ENCODE measurements at places on chromosomes 7 and 10. TPM values are rescaled to one million over a fixed set of nuclear protein-coding genes. Genes with fewer than 3 reads are reported as not detected.

GRM3 gene
- not detected for total RNA-seq

GIMAP1 gene
- under 0.01 TPM for total RNA-seq

MBL2 gene
- total RNA-seq: not detected

CPED1 gene
- 21.2 TPM for total RNA-seq

SCIN gene
- total RNA-seq: 0.26 TPM

PHYHIPL gene
- total RNA-seq: not detected

TMEM229A gene
- under 0.01 TPM for total RNA-seq

LRRD1 gene
- total RNA-seq: 0.56 TPM

TMEM176A gene
- total RNA-seq: not detected

PNLIPRP1 gene
- not detected for total RNA-seq

ELAPOR2 gene
- total RNA-seq: 12.9 TPM

BCL7B gene
- total RNA-seq: 45.7 TPM

GPR15LG gene
- total RNA-seq: not detected

EVX1 gene
- total RNA-seq: not detected

ABI1 gene
- total RNA-seq: 26.7 TPM

CREB3L2 gene
- total RNA-seq: 49.8 TPM

PON3 gene
- total RNA-seq: not detected

SFTPA1 gene
- total RNA-seq: not detected
